ENCODE measurements at places on chromosomes 13 and 19. TPM values are rescaled to one million over a fixed set of nuclear protein-coding genes. Genes with fewer than 3 reads are reported as not detected.

Gene TNNT1
- total RNA-seq = 15.9 TPM

Gene HCN2
- 0.98 TPM for total RNA-seq

Gene SIGLEC6
- total RNA-seq = 0.30 TPM

Gene CEACAM7
- total RNA-seq = 4.1 TPM

Gene SIGLEC8
- not detected for total RNA-seq

Gene ERICH6B
- not detected for total RNA-seq

Gene ZNF888
- 3.5 TPM for total RNA-seq

GRCh38 chr13:24083722-24084421 lies 76.6 kb upstream of the SPATA13 start:
- no peak for DNase-seq

- DNase-seq = no peak
These were observed 71.7 kb upstream of the GTF3A start for GRCh38 chr13:27352698-27353097.

DNA sequence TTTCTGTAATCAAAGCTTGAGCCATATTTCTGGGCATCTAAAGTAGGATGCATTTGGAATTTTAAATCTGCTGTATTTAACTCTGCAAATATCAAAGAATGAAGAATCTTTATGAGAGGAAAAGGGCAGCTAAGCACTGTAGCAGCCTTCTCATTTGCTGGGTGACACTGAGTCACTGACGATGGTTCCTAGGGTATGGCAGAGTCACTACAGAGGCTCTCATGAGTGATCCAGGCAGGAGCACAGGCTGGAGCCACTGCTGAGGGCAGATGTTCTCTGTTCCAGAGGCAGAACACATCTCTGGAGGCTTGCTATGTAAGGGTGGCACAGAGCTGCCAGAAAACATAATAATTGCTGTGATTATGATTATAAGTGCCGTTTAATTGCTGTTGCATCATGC lies 340.7 kb upstream of the HTR2A start:
- no peak for DNase-seq

GRCh38 chr13:56752636-56753035 lies 388.1 kb upstream of the PRR20A start:
- DNase-seq = no peak

DNA sequence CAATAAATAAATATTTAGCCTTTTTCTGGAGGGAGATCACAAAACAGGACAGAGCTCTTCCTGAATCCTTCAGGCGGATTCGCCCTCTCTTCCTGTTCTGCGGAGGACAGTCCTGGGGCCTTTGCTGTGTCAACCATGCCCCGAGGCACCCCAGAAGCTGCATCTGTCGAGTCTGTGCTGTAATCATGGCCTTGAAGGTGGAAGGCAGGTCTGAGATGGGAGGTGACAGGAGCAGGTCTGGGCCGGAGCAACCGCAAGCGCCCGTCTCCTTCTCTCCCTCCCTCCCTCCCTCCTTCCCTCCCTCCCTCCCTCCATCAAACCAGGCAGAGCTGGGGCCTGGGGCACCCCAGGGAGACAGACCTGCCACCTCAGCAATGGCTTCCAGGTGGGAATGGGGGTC lies 4.6 kb upstream of the FXYD3 start:
- no peak for DNase-seq

DNA sequence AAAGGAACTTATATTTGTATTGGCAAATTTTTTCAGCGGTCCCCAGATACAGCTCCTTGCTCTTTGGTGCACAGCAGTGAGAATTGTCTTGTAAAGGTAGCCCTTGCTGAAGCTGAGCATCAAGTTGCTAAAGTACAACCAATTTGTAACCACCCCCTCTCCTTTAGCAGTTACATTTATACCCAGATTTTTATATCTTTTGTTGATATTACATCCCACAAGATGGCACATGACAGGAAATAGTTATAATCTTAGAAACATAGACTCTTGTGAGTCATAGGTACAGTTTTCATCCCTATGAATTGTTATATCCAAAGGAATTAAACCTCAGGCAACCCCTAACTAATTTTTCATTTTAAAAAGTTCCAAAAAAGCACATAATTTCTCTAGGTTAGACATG lies 523.0 kb upstream of the SLITRK1 start:
- DNase-seq = no peak

- DNase-seq = no peak
These were observed 2.2 kb downstream of the MADCAM1 start for GRCh38 chr19:498511-498891.

DNA sequence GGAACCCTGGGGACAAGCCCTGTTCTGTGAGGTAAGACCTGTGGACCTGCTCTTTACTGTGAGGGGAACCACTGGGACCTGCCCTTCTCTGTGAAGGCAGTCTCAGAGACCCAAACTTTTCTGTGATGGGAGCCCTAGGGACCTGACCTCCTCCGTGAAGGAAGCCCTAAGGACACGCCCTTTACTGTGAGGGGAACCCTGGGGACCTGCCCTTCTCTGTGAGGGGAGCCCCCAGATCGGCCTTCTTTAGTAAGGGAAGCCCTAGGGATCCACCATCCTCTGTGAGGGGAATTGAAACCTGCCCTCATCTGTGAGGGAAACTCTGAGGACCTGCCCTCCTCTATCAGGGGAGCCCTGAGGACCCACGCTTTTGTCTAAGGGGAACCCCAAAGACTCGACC lies 343.5 kb downstream of the UQCRFS1 start:
- no peak for DNase-seq

DNA sequence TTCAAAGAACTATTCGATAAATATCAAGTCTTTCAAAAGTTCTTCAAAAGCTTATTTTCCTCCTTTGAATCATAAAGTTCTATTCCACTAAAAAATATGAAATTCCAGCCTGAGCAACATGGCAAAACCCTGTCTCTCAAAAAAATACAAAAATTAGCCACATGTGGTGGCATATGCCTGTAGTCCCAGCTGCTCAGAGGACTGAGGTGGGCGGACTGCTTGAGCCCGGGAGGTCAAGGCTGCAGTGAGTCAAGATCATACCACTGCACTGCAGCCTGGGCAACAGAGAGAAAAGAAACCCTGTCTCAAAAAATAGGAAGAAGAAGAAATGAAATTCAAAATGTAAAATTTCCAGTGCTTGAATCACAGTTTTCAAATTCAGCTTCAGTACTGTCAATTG lies 24.6 kb downstream of the CAB39L start:
- DNase-seq = no peak

DNA sequence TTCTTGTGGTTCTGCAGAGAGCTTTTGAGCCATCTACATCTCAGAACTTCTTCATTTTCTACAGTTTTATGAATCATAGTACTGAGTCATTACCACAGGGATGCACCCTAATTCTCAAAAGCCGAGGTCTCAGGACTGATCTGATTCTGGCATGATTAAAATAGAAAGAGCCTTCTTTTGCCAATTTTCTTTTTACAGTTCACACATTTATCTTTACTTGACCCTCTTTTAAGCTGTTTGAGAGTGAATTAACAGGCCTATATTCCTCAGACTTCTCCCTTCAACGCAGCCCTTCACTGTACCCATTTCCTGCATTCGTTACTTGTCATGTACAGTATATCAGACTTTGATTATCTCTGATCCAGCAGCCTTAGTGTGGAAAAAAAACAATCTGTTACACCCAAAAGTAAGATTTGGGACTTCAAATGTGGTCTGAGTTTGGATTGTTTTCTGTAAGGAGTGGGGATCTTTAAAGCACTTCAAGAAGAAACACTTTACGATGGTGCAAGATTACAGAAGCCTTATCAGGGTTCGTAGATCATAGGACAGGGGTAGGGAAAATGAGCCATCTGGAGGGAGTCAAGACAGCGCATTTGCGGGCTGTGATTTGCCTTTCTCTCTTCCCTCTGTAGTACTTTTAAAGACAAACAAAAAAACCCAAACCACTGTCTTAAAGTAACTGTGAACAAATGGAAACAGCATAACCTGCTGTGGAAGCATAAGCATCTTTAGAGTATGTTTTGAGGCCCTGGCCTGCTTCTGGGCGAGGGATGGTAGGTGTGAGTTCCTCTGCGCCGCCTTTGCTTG lies 15.3 kb upstream of the GPR183 start:
- DNase-seq = no peak

Measured in suprapubic skin (tissue), 4 donors.